SHP77 treated with DMSO at 0.1 percent for 48 hours (cell line): ENCODE measurements at places on chromosomes 2 and 18.
A peak's percentile ranks its signal among the peaks of the same experiment; 100 is the strongest.

DNA sequence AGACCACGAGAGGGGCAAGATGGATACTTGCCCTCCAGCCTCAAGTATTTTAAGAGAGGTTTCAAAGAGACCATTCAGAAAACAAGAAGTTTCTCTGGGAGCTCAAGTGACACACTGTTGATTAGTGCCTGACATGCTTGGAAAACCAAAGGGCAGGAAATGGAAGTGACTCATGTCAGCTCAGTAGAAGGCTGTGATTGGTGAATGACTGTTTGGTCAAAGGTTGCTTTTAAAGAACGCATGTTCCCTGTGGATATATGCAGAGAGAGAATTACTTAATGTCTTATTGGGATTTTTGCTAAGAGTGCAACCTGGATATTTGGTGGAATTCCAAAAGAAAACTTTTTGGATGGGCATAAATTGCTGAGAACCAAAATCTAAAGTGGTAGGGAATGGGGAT lies 549.9 kb downstream of the XIRP2 start:
- no peak for DNase-seq

GRCh38 chr2:235950473-235950809 lies 217.7 kb downstream of the GBX2 start:
- DNase-seq, result no peak

GRCh38 chr2:181203916-181204315 lies 223.5 kb downstream of the UBE2E3 start:
- no peak for DNase-seq

GRCh38 chr2:30218338-30218713 lies 13.0 kb upstream of the LBH start:
- no peak for DNase-seq

DNA sequence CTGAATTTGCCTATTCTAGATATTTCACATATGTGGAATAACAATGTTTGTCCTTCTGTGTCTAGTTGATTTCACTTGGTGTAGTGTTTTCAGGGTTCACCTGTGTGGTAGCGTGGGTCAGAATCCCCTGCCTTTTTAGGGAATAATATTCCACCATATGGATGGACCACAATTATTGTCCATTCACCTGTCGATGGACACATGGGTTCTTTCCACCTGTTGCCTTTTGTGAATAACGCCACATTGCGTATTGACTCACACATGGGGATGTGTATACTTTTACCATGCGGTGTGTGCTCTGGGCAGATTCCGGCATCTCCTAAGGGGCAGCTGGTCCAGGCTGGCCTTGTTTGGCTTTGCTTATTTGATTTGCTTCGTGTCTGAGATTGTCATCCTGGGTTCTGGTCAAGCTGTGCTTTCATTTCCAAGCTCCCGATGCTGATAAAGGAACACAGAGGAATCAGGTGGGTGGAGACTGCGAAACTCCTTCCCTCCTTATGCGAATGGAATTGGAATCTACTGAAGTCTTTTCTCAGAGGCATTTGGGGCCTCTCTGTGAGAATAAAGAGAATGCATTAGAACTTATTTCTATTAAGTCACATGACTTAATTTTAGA lies 18.9 kb upstream of the ALLC start:
- no peak for DNase-seq

GRCh38 chr2:241804326-241805229 lies 4.4 kb upstream of the NEU4 start:
- DNase-seq, result no peak

DNA sequence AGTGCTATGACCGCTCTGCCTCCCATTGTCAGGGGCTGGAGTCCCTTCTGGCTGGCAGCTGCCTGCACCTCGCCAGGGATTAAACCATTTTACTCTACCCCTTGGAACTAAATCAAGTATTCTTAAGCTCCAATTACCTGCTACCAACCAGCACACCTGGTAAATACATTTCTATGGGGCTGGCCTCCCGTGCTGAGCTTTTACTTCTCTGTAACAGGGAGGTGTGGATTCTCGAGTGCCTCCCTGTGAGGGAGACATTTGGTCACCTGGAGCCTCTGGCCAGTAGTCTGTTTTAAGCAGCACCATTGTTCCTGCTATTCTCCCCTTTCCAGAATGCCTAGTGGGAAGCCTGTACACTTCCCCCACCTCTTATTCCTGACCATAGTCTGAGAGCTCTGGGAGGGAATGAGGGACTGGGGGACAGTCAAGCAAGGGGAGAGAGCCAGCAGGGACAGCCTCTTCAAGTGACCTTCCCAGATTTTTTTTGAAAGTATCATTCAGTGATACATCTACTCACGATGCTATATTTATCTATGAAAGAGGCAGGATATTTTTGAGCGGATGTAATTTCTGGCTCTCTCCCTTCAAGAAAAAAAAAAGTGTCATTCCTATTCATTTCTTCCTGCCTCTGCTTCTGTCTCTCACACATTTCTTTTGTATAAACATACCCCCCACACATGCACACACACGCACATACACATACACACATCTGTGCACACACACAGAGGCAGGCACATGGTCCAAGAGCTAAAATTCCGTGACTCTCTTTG lies 112.8 kb downstream of the CAPN13 start:
- DNase-seq, result no peak

DNA sequence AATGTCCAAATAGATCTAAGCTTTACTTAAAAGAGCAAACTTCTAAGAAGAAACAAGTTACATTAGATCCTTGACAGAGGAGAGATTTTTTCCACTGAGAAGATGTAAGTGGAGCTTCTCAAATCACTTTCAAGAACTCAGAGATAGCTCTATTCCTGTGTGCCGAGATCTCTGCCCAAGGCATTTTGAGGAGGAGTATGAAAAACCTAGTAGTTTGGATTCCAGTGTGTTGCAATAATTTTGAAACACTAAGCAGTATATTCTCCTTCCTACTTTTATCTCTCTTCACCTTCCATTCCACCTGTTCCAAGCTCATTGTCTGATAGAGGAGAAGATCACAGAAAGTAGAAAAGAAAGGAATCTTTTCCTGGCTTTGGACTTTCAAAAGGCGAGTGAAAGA lies 192.0 kb upstream of the TANK start:
- no peak for DNase-seq

- DNase-seq, result no peak
Measured at GRCh38 chr18:40612356-40612755, 1342.7 kb upstream of the PIK3C3 start.

- peak; percentile 26 for DNase-seq
Measured at GRCh38 chr18:21194871-21195771, 46.9 kb upstream of the GREB1L start.

DNA sequence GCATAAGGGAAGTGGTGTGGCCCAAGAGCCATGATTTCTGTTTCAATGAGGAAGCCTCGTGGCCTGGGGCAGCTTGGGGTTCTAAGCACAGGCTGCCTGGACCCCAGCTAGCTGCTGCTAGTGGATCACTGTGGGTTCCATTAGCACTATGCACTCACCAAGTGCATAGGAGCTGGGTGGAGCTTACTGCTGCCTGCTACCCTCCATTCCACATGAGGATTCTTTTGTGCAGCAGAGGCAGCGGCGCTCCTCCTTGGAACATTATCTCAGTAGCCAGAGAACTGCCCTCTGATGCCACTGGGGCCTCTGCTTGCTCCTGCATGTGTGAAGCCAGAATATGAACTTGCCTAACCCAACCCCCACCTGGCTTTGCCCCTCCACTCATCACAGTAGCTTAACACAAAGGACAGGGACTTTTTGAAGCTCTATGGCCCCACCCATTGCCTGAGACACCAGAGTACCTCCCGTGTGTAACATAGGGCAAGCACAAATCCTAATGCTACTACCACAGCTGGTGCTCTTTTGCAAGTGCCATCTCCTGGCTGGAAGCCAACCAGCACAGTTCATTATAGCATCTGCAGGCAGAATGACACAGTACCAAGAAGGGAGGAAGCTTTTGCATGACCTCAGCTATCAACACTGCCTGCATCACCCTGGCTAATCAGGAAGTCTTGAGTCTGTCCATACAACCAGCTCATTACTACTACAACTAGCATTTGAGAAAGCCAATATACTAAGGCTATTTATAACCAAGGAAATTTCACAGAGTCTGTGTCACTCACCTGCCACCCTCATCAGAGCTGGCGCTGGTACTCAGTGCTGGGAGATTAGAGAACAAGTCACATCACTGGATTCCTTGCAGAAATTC lies 297.0 kb upstream of the GULP1 start:
- DNase-seq, result peak; percentile 93

DNA sequence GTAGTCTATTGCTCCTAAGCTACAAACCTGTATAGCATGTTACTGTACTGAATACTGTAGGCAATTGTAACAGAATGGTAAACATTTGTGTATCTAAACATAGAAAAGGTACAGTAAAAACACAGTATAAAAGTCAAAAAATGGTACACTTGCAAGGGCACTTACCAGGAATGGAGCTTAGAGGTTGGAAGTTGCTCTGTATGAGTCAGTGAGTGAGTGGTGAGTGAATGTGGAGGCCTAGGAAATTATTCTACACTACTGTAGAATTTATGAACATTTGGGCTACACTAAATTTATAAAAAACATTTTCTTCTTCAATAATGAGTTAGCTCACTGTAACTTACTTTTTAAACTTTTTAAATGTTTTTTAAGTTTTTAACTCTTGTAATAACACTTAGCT lies 19.0 kb downstream of the NABP1 start:
- DNase-seq, result no peak

DNA sequence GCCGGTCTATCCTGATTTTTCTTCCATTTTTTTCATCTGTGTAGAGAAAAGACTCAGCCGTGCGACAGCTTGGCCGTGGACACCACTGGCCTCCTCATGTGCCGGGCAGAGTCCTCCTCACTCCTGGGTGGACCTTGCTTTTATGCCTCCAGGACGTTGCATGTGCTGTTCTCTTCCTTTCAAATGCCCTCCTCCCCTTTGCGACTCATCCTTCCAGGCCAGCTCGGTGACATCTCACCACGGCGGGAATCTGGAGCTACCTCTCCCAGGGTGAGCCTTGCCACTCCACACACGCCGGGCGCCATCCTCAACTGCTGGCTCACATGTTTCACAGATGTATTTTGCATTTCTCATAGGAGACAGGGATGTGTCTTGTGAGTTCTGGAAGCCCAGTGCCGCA lies 198.5 kb upstream of the HDAC4 start:
- no peak for DNase-seq

DNA sequence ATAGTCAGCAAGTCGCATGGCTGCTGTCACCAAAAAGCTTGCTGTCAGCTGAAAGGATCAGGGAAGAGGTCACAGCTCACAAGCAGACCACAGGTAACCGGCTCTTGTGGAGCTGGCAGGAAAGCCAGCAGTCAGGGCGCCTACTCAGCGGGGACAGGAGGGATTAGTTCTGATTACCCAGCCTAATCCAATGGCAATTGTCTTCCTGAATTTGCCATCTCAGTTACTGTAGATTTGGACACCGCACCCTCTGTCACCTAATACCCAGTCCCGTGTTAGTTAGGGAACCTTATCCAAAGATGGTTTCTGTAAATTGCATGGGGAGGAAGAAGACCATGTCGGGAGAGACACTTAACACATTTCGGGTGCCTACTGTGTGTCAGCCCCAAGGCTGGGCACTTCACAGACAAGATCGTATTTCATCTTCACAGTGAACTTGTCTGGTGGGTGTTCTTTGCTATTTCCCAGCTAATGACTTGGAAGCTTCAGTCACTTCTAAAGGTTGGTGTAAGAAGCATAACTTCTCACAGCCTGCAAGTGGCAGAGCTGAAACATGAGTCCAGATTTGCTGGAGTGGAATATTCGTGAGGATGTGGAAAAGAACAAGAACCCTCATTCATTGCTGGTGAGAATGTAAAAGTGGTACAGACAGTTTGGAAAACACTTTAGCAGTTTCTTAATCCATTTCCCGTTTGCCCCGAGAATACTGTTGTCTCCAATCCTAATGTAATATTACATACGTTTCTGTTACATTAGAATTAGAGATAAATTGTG lies 9.9 kb downstream of the ALPK2 start:
- DNase-seq, result no peak

GRCh38 chr18:48218285-48219022 lies 190.7 kb downstream of the ZBTB7C start:
- no peak for DNase-seq

DNA sequence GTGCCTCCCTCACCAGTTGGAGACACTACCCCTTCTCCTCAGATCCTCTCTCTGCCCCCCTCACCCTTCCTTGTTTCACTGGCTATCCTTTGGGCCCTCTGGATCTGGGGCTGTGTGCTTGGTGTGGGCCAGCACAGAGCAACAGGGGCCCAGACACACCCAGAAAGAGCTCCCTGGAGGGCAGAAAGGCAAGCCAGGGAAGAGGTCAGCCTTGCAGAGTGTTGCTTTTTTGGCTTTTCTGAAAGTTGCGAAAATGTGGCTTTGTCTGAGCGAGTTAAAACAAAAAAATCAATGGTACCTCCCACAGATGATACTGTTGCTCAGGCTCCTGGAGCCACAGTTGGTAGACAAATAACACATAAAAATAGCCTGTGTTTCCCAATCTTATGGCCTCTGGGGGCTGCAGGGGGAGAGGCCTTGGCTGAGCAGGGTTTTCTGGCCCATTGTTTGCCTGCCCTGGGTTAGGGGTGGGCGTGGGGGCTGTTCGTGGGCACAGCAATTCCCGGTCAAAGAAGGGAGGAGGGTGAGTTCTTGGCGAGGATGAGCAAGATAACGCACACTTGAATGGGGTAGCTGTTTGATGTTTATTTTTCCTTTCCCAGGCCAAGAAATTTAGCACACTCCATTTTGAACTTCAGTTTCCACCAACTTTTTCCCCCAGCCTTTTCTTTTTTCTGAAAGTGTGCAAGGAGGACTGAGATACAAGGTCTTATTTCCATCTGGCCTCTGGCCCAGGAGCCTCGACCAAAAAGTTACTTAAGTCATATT lies 167.0 kb upstream of the HAAO start:
- DNase-seq, result no peak

GRCh38 chr2:73089270-73090030 lies 17.9 kb upstream of the SFXN5 start:
- no peak for DNase-seq

DNA sequence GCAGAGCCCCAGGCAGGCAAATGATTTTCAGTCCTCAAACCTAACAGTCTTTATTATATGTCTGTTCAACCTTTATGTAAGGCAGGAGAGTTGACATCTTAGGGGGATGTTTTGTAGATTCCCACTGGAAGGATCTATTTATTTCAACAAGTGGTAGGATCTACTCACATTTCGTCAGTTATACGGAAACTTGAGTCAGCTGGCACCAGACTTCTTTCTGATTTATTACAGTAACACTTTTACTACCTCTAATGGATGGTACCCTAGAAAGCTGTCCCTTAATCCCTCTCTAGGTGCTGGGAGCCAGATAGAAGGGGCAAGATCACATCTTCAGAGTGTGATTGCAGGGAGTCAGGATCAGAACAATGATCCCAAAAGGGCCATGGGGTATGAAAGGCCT lies 2.1 kb upstream of the RPL31 start:
- DNase-seq, result no peak

- DNase-seq, result no peak
Measured at GRCh38 chr2:191629976-191630712, 47.8 kb upstream of the NABP1 start.

DNA sequence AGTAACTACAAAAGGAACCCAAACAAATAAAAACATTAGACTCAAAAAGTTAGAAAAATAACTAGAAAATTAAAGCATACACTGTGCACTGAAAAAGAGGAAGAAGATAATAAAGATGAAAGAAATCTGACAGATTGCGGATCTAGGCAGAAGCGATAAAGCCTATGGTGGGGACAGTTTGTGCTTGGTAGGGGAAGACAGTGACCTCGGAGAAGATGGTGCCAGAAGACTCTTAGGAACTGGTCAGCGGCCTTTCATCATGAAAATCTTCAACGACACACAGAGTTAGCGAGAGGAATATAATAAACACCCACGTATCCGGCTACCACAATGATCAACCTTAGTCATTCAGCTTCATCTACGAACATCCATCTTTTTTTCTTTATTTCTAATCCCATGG lies 180.5 kb downstream of the HDAC4 start:
- no peak for DNase-seq
